ENCODE measurements at places on chromosomes 1 and 21.

DNA sequence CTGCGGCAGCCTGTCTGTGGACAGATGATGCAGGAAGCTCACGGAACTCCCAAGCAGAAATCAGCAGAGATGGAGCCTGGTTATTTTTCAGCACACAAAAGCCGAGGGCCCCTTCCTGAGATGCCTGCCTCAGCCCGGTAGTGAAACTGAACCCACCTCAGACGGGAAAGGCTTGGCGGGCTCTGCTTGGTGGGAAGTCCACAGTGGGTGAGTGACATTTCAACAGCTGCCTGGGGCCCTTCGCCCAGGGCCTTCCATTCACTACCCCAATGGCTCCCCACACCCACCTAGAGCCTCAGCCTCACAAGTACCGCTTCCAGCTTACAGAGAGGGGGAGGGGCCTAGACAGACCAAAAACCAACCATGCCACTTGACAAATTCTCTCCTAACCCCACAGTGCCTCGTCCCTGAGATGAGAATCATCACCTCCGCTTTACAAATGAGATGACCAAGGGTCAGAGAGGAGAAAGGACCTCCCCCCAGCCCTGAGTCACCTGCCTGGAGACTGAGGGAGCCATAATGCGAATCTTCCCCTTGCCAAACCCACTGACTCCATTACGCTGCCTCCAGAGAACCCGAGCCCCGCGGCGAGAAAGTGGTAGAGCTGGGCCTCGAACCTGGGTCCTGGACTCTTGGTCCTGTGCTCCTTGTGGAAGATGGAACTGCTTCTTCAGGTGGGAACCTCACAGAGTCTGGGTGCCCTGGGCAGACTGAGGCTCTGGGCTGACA is 3.4 kb upstream of the ECE1 start:
- DNase-seq: peak; percentile 79

DNA sequence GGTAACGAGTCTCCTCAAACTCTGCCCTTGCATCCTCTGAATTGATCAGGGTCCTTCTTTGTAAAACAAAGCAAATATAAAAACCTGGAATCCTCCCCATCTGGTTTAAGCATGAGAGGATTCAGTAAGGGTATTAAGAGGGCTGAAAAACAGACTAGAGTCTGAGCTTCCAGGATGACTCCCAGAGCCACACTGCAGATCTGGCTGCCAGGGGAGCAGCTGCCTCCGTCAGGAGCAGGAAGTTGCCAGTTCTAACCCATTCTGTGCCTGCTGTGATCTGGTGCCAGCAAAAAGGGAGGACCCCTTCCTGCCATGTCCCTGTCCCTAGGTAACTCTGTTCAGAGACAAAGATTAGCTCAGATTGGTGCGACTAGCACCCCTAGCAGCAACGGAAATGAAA is 27.5 kb downstream of the SERTAD4 start:
- DNase-seq: no peak

- DNase-seq: no peak
Observed at GRCh38 chr1:156436141-156437036, 64.2 kb downstream of the MEF2D start.

DNA sequence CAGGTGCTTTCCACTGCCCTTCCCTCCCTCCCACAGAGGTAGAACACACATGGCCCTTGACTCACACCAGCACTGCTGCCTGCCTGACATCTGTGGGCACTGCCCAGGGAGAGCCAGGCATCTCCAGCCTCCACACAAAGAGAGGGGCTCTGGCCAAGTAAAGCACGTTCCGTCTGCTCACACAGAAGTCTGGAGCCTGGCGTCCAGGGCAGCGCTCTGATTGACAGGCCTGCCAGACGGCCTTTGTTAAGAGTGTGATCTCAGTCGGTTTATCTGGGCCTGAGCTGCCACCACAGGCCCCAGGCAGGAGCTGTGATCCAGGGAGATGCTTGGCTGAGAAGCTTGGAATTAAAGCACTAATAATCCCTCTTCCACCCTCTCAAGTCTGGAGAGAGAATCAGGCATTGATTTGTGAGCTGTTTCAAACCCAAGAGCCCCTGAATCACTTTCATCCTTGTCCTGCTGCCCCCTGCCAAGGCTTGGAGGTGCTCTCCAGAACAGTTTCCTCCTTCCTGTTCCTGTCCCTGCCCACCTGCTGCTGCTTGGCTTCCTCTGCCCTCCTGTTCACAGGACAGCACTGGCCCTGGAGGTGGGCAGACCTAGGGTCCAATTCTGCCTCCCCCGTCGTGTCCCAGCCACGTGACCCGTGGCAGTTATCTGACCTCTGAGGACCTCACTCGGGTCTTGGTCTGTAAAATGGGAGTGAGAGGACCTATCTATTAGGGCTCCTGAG is 3.7 kb downstream of the DMRTB1 start:
- no peak for DNase-seq

- no peak for DNase-seq
Observed at GRCh38 chr1:212578041-212578440, 30.5 kb upstream of the ATF3 start.

DNA sequence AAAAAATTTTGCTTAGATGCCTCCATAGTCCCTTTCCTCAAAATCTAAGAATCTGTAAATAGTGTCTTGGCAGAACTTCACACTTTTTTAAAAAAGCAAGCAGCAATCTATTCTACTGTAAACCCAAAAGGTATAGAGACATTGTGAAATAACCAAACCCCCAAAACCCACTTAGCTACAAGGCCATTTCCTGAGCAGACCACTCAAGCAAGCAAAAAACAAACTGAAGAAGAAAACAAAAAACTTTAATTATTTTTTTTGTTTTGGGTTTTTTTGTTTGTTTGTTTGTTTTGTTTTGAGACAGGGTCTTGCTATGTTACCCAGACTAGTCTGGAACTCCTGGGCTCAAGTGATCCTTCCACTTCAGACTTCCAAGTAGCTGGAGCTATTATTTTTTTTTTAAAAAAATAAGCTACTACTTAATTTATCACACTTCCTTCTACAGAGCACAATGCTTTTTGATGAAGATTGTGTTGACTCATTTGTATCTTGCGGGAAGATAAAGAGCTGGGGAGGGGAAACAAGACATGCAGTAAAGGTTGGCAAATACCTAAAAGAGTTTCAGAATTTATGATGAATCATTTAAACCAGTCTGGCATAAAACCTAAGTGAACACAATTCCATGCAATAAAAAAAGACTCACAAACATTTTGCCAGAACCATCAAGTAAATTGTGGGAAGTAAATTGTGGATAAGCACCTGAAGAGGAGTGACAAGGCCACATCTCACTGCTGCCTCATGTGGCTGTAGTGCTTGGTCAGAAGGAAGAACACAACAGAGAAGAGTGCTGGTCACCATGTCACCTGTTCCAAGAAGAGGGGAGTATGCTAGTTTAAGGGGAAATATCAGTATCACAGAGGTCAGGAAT is 2.7 kb upstream of the PTPN22 start:
- DNase-seq: peak; percentile 29
